Colonic mucosa (tissue), 4 donors: ENCODE measurements at places on chromosomes 1 and 21. TPM values are rescaled to one million over a fixed set of nuclear protein-coding genes. Genes with fewer than 3 reads are reported as not detected.
A peak's percentile ranks its signal among the peaks of the same experiment; 100 is the strongest.

DNA sequence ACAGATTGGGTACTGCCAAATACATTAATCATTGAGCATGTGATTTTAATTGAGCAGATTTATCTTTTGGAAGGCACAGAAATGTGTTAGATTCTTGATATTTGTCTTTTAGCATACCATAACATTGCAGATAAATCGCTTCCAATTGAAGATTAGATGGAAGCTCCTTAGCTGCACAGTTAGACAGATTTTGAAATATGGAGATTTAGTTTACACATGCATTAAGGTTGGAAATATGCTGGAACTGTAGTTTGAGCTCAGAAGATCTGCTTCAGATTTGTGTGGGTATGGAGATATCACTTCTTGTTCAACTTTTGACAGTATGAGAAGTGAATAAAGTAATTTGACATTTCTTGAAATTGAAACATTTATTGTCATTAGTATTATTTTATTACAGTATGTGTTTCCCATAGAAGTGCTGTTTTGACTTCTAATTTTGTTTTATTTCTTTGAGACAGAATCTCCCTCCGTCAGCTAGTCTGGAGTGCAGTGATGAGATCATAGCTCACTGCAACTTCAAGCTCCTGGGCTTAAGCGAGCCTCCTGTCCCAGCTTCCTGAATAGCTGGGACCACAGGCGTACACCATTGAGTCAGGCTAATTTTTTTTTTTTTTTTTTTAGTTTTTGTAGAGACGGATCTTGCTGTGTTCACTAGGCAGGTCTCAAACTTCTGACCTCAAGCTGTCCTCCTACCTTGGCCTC, 29.1 kb downstream of the THRAP3 start:
- no peak overlapping the region for H3K4me3 ChIP-seq
- H3K27me3 ChIP-seq = no peaks in the 10 kb centered on the region

- no peaks in the 10 kb centered on the region for H3K36me3 ChIP-seq
- no peak for DNase-seq
- no peaks in the 10 kb centered on the region for H3K27me3 ChIP-seq
- H3K4me3 ChIP-seq = no peak overlapping the region
- no peak overlapping the region for H3K27ac ChIP-seq
These were observed 4.1 kb upstream of the REG4 start for GRCh38 chr1:119815361-119815760.

The TBX19 gene
- total RNA-seq = 1.6 TPM

- no peaks in the 10 kb centered on the region for H3K36me3 ChIP-seq
- H3K4me3 ChIP-seq = peak overlapping the region; percentile 58
- H3K27ac ChIP-seq = peak overlapping the region; percentile 93
- no peaks in the 10 kb centered on the region for H3K27me3 ChIP-seq
These were observed 2.3 kb downstream of the AGPAT3 start for GRCh38 chr21:43867332-43867703.

DNA sequence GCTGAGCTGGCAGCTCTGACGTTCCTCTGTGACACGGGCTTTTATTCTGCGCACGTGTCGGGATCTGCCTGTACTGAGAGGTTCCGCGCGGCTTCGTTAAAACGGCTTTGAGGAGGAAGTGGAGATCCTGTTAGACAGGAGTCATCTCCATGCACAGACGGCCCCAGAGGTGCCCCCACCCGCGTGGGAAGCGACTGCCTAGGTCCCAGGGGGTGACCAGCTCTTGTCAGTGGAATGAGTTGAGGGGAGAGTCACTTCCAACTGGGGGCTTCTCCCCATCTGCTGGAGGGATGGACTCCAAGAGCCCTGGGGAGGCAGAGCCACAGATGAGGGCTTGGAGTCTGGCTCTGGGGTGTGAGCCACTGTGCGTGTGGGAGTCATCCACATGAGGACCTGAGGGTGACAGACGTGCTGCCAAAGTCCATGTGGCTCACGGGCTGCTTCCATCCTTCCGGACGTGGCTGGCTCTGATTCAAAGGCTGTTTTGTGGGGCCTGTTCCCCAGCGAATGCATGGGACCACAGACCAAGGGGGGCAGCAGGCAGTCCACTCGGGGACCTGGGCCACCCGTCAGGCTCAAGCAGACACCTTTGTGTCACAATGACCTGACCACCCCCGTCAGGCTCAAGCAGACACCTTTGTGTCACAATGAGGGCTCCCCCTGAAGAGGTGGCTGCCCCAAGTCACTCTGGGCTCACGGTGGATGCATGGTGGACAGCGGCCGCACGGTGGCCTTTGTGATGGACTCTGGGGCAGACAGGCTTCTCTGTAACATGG, 26.8 kb downstream of the PTTG1IP start:
- no peak overlapping the region for H3K27ac ChIP-seq
- H3K36me3 ChIP-seq = peaks cover 4% of the 10 kb centered on the region
- H3K4me1 ChIP-seq = peaks cover 38% of the 10 kb centered on the region
- no peak overlapping the region for H3K4me3 ChIP-seq
- H3K27me3 ChIP-seq = no peaks in the 10 kb centered on the region

GRCh38 chr1:203183828-203184227, 2.7 kb downstream of the CHI3L1 start:
- H3K36me3 ChIP-seq = no peaks in the 10 kb centered on the region
- H3K4me3 ChIP-seq = no peak overlapping the region
- DNase-seq = no peak
- no peak overlapping the region for H3K27ac ChIP-seq
- no peaks in the 10 kb centered on the region for H3K4me1 ChIP-seq

GRCh38 chr1:9602794-9603167, 14.1 kb downstream of the TMEM201 start:
- H3K27ac ChIP-seq = no peak overlapping the region
- H3K36me3 ChIP-seq = no peaks in the 10 kb centered on the region
- H3K4me3 ChIP-seq = no peak overlapping the region
- no peaks in the 10 kb centered on the region for H3K4me1 ChIP-seq
- no peak for DNase-seq
